Activated CD4-positive, alpha-beta T cell treated with anti-CD3 and anti-CD28 coated beads, Interleukin-2, amount 50 U/mL, for 48 hours (primary cell): ENCODE measurements at places on chromosomes 5 and 9.

DNA sequence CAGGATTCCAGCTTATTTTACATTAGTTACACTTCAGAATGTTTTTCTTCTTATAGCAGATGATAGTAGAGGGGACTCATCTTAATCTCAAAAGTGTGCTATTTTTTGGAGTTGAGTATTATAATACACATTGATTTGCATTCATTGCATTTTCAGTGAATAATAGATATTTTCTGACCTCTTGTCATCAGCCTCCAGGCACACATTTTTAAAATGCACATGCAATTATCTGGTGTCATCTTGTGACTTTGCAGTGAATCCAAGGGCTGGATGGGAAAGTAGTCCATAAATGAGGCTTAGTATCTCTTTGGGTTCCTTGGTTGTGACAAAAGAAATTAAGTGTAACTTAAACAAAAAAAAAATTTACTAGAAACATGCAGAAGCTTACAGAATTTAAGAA is 28.1 kb upstream of the POU4F3 start:
- no peak for DNase-seq

GRCh38 chr9:122086873-122087272 is 6.2 kb downstream of the TTLL11 start:
- no peak for DNase-seq

GRCh38 chr5:1152771-1153282 is 41.0 kb upstream of the SLC12A7 start:
- no peak for DNase-seq

DNA sequence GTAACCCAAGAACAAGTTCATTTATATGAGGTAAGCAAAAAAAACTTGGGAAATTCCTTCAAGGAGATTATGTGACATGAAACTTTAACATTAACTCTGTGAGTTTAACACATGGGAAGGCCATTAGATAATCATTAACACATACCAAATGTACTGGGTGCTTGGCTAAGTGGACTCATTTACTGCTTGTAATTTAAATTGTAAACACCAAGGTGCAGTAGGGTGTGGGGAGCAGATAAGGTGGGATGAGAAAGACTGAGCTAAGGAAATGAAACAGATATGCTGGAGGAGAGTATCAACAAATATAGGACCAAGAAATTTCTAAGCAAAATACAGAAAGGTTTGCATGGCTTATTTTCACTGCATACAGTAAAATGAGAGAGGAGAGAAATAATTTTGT is 2384.8 kb upstream of the ACO1 start:
- DNase-seq, result no peak

- DNase-seq, result no peak
These were observed 175.3 kb upstream of the ZNF608 start for GRCh38 chr5:124921694-124922093.

- DNase-seq, result no peak
These were observed 236.5 kb downstream of the DMRTA1 start for GRCh38 chr9:22682961-22683699.

- no peak for DNase-seq
These were observed 86.8 kb downstream of the LHX2 start for GRCh38 chr9:124098141-124098905.

DNA sequence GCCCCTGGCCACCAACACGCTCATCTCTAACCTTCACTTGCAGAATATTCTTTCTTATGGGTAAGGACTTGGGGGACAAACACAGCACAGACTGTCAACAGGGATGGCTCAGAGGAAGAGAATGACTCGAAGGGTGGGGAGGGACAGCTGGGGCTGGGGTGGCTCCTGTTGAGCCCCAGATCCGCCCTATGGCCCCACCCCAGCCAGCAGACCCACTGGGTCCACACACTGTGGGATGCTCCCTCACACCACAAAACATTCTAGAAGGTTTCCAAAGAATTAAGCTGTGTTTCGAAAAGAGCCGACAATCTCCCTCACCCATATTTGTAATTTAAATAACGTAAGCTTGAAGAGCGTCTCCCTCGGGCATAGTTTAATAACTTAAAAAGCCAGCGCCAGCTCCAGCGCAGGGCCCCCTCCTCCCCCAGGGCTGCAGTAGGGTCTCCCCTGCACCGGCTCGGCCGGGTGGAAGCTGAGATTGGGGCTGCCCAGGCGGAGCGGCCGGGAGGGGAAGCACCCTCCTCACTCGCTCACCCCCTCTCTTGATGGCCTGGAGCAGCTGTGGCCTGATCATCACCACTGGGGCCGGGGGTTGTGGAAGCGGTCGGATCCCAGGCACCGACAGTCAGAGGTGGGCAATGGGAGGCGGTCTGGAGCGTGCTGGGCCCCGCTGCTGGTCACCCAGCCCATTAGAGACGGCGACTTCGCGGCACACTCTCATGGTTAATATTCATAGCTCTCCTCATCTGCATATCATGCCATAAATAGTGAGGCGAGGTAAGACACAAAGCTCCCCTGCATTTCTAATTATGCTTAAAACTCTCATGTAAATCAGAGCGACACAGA is 37.6 kb downstream of the NACC2 start:
- no peak for DNase-seq

DNA sequence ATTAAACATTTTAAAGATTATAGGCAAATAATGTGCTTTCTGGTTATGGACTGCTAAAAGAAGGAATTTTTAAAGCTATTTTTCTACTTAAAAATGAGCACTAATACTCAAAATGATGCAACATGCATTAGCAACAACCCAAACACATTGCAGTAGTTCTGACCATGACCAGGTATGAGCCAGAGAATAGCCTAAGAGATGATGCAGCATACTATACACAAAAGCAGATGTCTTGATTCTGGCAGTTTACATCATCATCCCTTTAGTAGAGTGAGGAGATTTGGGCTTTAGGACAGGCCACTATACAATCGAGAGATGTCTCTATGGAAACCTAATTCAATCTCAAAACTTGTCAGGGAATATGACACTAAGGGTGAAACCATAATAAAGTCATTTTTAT is 307.1 kb downstream of the PRR16 start:
- no peak for DNase-seq

- DNase-seq, result no peak
These were observed 6.5 kb downstream of the RPS6 start for GRCh38 chr9:19373527-19373926.

DNA sequence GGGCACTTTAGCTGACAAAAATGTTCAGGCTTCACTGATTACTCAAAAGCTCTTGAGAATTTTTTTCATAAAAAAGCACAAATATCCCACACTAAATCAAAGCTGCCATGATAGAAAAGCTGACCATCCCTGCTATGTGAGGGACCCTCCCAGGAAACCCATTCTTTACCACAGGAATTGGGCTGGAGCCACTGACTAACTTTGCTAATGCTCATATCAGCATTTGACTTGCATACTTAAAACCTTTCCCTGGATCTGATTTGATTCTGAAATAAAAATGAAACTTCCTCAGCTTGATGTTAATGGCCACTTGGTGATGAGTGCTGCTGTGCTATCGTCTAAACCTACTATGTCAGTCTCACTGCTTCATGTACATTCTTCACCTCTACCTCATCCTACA is 243.6 kb downstream of the PRELID2 start:
- no peak for DNase-seq

DNA sequence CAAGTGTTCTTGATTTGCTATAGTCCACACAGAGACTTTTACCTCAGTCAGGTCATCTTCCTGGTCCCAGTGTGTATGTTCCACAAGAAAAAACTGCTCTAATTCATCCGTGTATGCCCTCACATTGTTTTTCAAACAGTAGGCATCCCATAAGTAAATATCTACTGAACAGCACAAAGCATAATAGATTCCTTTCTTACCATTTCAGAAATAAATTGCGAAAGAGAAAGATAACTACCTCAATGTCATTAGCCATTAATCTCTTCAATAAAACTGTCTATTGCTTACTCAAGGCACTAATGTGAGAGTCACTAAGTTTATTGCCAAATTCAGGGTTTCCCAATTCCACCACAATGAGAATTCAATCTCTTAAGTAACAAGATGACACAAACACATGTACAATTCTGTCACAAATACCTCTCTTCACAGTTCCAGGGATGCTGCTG is 9.6 kb downstream of the FBXW2 start:
- DNase-seq, result no peak

GRCh38 chr5:65065001-65065511 is 296.3 kb downstream of the CWC27 start:
- DNase-seq, result no peak

DNA sequence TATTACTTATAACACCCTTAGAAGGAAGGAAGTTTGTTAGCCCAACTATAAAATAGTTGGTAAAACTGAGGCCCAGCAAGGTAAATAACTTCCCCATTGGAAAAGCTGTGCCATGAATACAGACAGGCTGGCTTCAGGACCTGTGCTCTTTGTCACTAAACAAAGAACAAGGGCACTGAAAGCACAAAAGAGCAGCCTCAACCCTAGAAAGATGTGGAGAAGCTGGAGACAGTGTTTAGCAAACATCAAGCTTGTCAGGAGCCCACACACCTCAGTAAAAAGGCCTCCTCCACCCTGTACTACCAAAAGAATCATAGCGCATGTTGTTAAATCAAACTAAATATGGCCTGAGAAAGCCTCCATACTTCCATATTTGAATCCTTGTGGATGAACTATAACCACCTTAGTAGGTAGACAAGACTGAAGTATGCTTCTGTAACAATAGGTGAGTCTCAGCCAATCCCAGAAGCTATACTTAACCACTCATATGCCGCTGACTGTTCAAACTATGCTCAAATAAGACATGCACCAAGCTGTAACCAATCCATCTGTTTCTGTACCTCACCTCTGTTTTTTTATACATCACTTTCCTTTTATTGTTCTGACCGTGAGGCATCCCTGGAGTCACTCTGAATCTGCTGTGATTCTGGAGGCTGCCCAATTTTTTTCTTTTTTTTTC is 18.4 kb upstream of the SCGB3A2 start:
- no peak for DNase-seq

- no peak for DNase-seq
These were observed 33.4 kb upstream of the NR3C1 start for GRCh38 chr5:143436871-143437270.

GRCh38 chr9:88818495-88819201 is 172.6 kb upstream of the S1PR3 start:
- no peak for DNase-seq

GRCh38 chr5:139116100-139116655 is 82.0 kb downstream of the SIL1 start:
- DNase-seq, result no peak

DNA sequence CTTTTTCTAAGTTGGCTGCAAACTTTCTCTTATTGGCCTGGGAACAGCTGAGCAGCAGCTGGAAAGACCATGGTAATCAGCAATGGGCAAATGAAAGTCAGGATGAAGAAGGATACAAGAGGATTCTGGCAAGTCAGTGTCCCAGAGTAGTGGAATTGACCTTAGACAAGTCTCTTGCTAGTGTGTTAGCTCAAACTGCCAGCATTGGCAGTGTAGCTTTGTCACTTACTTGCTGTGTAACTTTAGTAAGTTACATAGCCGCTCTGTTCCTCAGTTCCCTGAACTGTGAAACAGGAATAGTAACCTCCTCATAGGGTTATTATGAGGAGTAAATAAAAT is 3.6 kb downstream of the ALDH1A1 start:
- DNase-seq, result no peak

GRCh38 chr9:109181284-109181683 is 14.2 kb upstream of the FRRS1L start:
- DNase-seq, result peak; percentile 52

DNA sequence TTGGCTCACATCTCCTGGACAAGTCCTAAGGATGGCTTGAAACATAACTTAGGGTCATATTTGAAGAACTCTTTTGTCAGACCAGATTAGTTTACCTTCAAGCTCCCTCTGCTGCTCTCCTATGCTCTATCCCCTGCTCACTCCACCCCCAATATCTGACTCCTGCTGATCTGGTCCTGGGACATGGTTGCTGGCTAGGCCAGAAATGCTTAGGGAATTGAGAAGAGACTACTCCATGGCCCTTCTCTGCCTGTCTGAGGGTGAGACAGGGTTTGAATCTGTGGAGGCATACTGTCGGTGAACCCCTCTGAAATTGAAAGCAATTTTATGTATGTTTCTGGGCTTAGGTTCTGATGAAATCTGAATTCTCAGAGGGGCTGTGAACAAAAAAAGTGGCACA is 3.3 kb downstream of the OTULIN start:
- DNase-seq, result no peak

DNA sequence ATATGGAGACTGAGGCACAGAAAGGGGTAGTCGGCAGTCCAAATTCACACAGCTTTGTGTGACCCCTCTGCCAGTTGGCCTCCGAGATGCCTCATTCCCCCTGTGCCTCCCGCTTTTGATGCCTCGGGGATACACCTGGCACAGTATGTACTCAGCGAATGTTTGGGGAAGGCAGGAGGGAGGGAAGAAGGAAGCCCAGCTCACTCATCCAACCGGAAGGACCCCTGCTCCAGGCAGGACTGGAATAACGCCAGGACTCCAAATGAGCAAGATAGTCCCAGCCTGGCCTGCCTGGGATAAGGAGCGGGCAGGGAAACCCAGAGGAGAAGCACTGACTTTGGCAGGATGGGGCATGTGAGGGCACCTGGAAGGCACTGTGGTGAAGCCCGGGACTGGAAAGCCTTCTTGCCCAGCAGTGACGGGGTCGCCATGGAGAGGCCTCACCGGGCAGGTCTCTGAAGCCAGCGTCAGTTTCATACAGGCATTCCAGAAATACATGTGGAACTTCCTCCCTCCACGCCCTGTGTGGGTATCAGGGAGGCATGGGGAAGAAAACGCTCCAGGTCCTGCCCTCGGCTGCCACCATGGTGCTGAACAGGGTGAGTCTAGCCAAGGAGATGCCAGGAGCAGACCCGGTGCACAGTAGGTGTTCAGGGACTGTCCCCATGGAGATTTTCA is 20.3 kb downstream of the LMX1B start:
- no peak for DNase-seq

DNA sequence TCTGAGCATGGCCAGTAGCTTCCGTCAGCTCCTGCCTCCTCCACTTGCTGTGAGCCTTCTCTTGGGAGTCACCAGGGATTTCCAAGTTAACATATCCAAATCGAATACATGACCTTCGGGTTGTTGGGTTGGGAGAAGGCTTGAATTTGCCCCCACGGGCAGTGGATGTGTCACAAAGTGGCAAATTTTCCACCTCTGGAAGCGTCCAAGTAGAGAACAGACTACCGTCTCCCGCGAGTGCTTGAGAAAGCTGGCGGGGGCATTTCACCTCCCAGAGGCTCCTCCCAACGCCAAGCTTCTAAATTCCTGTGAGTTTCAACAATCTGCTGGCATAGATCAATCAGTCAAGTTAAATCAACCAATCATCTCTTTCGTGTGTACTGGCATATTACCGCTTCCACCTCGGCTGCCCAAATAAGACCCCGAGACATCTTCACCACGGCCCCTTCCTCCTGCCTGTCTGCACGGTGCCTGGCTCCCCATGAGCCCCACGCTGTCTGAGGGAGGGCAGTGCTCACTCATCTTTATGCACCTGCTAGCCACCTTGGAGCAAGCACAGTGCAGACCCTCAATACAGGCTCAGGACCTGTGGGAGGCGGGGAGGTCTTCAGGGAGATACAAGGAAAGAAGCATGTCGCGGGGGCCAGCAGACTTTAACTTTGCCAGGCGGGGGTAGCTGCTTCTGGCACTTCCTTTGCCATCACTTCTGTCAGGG is 79.1 kb downstream of the MRPL36 start:
- DNase-seq, result no peak

GRCh38 chr5:180467989-180468731 is 26.0 kb upstream of the CNOT6 start:
- DNase-seq, result no peak

GRCh38 chr9:22211588-22212360 is 202.7 kb upstream of the CDKN2B start:
- no peak for DNase-seq
